Activated CD8-positive, alpha-beta T cell treated with anti-CD3 and anti-CD28 coated beads, Interleukin-2, amount 10 ng/mL, durations not matched to agents 7 days and 5 days (primary cell): ENCODE measurements at places on chromosomes 3 and 15. TPM values are rescaled to one million over a fixed set of nuclear protein-coding genes. Genes with fewer than 3 reads are reported as not detected.

The MITF gene
- total RNA-seq: not detected

The SOX14 gene
- total RNA-seq: not detected

The TMEM45A gene
- total RNA-seq: 0.29 TPM

The COLQ gene
- 5.3 TPM for total RNA-seq

The MORC1 gene
- not detected for total RNA-seq

The PHLDB2 gene
- total RNA-seq: 4.1 TPM

The HYAL1 gene
- total RNA-seq: not detected

The TERC gene
- total RNA-seq: 10.8 TPM

The UPK1B gene
- not detected for total RNA-seq

The ISL2 gene
- 0.37 TPM for total RNA-seq

The CDHR4 gene
- not detected for total RNA-seq

The CEP19 gene
- 5.6 TPM for total RNA-seq

The THUMPD3 gene
- total RNA-seq: 45.8 TPM

The COL8A1 gene
- total RNA-seq: 0.10 TPM

The SAMD7 gene
- not detected for total RNA-seq

The BNC1 gene
- not detected for total RNA-seq

The GYG1 gene
- 54.0 TPM for total RNA-seq

The ST3GAL6 gene
- not detected for total RNA-seq

The GRM2 gene
- 1.7 TPM for total RNA-seq

The GOLGA8S gene
- 0.92 TPM for total RNA-seq

The IL17RC gene
- 0.42 TPM for total RNA-seq

The HYPK gene
- total RNA-seq: 15.8 TPM

The WDR6 gene
- total RNA-seq: 140 TPM

The NRROS gene
- 39.9 TPM for total RNA-seq

The CCK gene
- total RNA-seq: not detected

The HGD gene
- total RNA-seq: 0.29 TPM

The GOLGA8O gene
- 21.8 TPM for total RNA-seq

The TTLL13 gene
- total RNA-seq: 1.3 TPM

The TRIM42 gene
- total RNA-seq: not detected

The CSNK1G1 gene
- total RNA-seq: 28.2 TPM

The COPG1 gene
- 135 TPM for total RNA-seq

The ACAD9 gene
- 68.3 TPM for total RNA-seq

The CELF6 gene
- 0.45 TPM for total RNA-seq

The ROBO2 gene
- not detected for total RNA-seq

The COMMD4 gene
- 103 TPM for total RNA-seq

The MB21D2 gene
- total RNA-seq: 7.2 TPM

The BTLA gene
- total RNA-seq: 26.0 TPM

The IGDCC3 gene
- total RNA-seq: not detected

The SLC9C1 gene
- total RNA-seq: not detected

The SLC15A2 gene
- 3.9 TPM for total RNA-seq

The TNNC1 gene
- total RNA-seq: 2.1 TPM

The ZNF619 gene
- 8.5 TPM for total RNA-seq

The PAK6 gene
- total RNA-seq: 1.2 TPM

The HTR3E gene
- not detected for total RNA-seq
